ENCODE measurements at places on chromosomes 2 and 18. TPM values are rescaled to one million over a fixed set of nuclear protein-coding genes. Genes with fewer than 3 reads are reported as not detected.

CCDC141 gene
- total RNA-seq, result not detected

COL4A3 gene
- total RNA-seq, result not detected

ATP6V1C2 gene
- not detected for total RNA-seq

ATG16L1 gene
- total RNA-seq, result 26.9 TPM

CAPN14 gene
- total RNA-seq, result under 0.01 TPM

ADRA2B gene
- total RNA-seq, result not detected

HES6 gene
- 1.3 TPM for total RNA-seq

SLC14A1 gene
- total RNA-seq, result 21.7 TPM

INPP4A gene
- total RNA-seq, result 27.1 TPM
